ENCODE measurements at places on chromosomes 12 and 14.

- peak; percentile 74 for DNase-seq
These were observed 95.9 kb downstream of the OTOGL start for GRCh38 chr12:80195074-80195726.

DNA sequence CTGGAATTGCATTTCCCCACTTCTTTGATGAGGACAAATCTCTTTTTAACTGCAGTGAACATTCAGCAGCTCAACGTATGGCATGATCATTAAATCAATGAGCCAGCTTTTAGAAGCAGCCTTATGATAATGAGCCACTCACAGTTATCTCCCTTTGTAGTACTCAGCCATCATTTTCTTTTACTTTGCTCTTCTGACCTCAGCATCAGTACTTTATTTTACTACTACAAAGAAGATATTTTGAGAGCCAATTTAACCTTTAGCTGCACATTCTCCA, 250.0 kb upstream of the CLEC14A start:
- DNase-seq: no peak

- DNase-seq: peak; percentile 31
These were observed 89.2 kb downstream of the KCNK10 start for GRCh38 chr14:88233915-88234314.

GRCh38 chr12:14981049-14981448, 8.2 kb downstream of the PDE6H start:
- DNase-seq: peak; percentile 15

DNA sequence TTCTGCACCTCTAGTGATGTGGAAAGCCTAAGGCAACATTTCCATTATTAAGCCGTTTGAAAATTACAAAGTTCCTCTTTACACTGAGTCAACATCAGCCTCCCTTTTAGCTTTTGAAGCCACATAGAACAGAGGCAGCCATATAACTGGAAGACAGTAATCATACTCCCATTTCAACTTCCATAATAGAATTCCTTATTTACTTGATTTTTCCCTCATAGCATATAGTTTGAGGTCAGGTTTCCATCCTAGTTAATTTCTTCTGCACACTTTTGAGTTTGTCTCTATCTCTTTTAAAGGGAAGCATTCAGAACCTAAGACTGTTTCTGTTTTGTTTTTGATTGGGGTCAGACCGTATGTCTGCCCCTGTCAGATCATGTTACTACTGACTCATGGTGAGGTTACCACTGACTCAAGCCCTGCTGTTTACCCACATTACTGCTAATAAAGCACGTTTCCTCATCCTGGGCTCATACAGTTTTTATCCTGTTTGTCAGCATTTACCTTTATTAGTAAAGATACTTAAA, 161.0 kb downstream of the SLC38A4 start:
- DNase-seq: peak; percentile 87

DNA sequence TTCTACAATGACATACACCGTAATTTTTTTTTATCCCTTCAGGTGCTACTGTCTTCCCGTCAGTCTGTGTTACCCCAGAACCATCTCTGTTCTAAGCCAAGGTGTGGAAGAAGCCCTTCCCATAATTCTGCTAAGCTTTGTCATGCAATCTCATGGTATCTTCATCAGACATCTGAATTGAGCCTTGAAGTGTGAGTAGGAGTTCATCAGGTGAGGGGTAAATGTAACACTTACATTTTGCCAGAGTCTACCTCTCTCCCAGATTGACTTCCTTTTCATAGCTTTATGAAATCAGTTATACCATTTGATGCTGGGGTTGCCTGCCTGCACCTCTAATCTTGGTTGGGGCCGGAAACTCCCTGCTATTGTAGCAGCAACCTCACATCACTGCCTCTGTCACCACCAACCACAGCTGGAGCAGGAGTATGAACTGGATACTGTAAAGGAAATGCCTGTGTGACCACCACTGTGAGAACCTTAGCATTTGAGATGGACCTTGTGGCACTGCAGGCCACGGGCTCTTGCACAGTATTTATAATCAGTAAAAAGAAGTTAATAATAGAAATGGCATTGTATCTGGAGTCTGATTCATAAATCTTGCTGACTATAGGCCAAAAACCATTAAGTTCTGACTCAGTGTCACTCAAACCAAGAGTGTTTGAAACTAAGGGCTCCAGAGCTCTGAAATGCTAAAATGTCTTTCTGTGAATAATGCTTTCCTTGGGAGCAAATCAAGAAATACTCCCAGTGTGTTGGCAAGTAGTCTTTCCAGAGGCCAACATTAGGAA, 58.7 kb upstream of the STK38L start:
- DNase-seq: no peak

- peak; percentile 77 for DNase-seq
These were observed 364.1 kb upstream of the KITLG start for GRCh38 chr12:88944397-88944796.

GRCh38 chr12:131901431-131902331, 7.3 kb downstream of the ULK1 start:
- DNase-seq: no peak

DNA sequence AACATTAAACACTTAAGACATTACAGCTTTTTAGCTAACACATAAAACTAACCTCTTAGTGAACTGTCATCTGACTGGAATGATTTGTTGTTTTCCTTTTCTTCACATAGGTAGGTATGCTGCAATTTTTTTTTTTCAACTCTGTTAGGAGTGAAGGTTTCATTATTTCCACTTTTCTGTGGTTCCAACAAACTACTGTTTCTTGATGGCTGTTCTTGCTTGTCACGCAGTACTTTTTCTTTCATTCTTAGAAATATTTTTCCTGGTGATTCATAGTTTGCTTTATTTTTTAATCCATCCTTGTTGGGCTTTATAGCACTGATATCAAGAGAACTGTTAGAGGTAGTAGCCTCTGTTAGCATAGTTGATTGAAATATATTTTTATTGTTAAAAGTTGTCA, 6.3 kb downstream of the MIS18BP1 start:
- no peak for DNase-seq

- DNase-seq: no peak
These were observed 40.2 kb downstream of the SH2B3 start for GRCh38 chr12:111445726-111446581.

DNA sequence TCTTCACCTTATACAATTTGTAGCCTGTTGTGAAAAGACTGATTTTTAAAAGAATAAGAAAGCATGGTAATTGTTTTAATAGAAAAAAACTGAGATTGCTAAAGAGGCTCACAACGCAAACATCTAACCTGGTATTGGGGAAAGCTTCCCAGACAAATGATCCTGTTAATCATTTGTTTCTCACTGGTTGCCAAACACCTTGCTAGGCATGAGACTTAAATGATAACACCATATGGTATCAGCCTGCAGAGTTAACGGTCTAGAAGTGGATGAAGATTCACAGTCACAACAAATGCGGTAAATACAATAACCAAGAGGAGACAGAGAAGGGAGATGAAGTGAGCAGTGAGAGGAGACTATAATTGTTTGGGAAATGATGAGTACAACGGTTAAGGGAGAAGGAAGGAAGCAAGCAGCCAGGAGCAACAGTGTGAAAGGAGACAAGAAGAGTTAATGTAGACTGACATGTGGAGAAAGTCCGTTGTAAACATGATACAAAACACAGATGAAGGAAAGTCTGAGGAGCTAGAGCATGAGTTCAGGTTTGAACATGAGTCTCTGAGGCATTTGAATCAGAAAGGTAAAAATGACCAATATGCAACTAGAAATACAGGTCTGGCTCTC, 19.8 kb downstream of the GXYLT1 start:
- DNase-seq: no peak

- no peak for DNase-seq
These were observed 109.5 kb upstream of the TMPO start for GRCh38 chr12:98405805-98406366.

DNA sequence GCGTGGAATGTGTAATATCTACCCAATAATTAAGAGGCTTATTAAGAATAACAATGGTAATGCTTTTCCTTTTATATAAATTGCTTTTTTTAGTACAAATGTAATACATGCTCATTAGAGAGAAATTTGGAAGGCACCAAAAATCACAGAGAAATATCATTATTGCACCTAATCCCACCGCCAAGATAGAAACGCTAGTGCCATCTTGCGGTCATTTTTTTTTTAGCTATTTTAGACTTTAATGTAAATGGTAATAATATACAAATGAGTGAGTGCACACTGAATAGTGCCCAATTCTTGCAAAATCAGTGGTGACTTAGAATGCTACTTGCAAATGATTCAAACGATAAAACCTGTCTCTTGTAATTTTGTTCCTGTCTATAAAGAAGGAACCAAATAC, 576.8 kb upstream of the TMEM132C start:
- DNase-seq: peak; percentile 69

- DNase-seq: no peak
These were observed 417.6 kb downstream of the NOVA1 start for GRCh38 chr14:26180221-26180620.

DNA sequence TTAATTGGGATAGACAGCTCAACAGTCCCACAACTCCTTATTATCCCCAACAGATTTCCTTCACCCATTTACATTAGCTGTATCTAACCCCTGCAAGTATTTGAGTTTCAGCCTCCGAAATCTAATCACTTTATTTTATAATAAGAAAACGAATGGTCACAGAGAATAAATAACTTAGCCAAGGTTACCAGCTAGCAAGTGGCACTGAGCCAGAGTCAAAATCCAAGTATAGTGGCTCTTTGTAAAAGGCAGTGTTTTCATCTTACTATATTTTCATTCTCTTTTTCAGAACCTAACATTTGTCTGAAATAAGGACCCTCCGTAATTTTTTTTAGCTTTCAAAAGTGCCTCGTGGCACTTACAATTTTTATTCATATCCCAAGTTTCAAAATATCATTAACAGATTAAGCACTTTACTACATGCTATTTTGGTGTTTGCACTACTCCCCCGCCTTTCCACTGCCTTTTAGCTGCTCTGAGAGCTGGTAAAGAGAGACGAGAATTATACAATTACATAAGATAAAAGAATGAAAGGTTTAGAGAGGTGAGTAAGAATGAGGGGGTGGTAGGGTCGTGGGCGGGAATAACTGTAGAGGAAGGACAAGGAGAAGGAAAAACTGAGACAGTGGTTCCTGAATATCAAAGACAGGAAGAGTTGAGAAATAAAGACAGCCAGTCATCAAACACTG, 3.7 kb upstream of the USP15 start:
- DNase-seq: peak; percentile 66

DNA sequence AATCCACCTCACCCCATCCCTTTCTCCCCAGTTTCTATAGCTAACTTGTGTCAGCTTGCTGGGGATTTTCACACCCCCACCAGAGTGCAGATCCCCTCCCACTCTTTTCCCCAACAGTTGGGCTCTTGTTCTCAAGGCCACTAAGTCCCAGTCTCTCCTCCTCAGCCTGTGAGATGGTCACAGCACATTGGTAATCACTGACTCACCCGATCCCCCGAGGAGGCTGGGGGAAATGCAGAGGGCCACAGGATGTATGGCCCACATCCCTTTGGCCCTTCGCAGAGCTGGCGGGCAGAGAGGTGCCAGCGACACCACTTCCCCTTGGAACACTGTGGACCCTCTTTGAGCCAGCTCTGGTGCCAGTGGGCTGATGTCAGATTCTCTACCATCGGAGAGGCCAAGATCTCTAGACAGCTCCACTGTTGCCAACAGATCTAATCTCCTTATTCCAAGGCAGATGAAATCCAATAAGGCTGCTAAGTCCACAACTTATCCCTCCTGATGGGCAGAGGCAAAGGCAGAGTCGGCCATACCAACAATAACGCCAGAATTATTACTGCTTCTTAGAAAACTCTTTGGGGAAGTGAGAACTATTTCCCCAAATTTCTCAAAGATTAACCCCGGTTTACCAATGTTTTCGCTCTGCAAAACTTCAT, 1.6 kb downstream of the FMNL3 start:
- no peak for DNase-seq

- no peak for DNase-seq
These were observed 117.3 kb downstream of the LLPH start for GRCh38 chr12:66013224-66013623.

DNA sequence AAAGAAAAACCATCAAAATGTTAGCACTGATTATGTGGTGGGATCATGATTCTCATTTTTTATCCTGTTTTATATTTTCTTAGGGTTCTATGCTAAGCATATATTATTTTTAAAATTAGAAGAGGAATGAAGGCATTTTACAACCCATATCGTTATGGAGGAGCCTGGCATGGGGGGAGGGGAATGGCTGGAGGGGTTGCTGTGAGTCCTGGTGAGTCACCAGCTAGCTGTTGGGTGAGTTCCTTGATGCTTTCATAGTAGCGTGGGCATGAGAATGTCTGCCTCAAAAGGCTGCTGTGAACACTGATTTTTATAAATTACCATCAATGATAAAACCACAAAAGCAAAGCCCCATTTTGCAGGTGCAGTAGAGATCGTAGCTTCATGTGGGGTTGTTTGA, 46.9 kb downstream of the C14orf132 start:
- DNase-seq: no peak

- DNase-seq: no peak
These were observed 8.1 kb upstream of the BMAL2 start for GRCh38 chr12:27324530-27324929.

DNA sequence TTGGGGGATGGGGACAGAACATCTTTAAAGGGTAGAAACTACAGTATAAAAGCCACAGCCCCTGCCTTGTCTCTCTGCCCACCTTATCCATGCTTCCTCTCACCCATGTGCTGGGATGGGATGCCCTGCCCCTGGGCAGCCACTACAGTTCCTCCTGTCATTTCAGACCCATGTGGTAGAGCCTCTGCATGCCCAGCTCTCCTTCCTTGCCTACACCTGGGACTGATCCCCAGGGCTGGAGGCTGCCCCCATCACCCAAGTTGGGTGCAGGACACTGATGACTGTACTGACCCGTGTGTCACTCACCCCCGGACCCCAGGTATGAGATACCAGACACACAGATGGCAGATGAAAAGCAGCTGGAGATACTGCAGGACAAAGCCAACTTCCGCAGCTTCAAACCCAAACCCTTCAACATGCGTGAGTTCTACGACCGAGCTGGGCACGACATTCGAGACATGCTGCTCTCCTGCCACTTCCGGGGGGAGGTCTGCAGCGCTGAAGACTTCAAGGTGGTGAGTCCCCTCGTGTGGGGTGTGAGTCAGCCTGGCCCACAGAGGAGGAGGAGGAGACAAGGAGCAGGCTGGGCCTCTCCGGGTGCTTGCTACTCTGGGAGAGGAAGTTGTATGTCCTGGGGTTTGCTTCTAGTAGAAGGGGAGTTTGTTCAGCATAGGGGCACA, 2.2 kb downstream of the ASIC1 start:
- DNase-seq: no peak

GRCh38 chr12:51198568-51199365, 19.1 kb downstream of the POU6F1 start:
- no peak for DNase-seq

DNA sequence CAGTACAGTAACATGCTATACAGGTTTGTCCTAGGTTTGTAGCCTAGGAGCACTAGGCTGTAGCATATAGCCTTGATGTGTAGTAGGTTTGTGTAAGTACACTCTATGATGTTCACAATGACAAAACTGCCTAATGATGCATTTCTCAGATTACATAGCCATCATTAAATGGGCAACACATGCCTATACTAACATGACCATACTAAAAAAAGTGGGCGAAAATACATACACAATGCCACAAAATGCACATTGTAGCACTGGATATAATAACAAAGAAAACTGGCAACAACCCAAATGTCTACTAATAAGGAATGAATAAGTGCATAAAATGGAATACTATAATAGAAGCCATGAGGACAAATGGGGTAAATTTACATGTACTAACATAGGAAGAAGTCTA, 31.3 kb upstream of the NDUFA12 start:
- DNase-seq: no peak

Measured in OCI-M1 (cell line).